Tibial nerve (tissue), 4 donors: ENCODE measurements at places on chromosomes 6 and 20. TPM values are rescaled to one million over a fixed set of nuclear protein-coding genes. Genes with fewer than 3 reads are reported as not detected.

The MMS22L gene
- 10.9 TPM for total RNA-seq

The RHAG gene
- total RNA-seq: 0.59 TPM

The GPX5 gene
- total RNA-seq: not detected

The CDSN gene
- total RNA-seq: not detected

The RAET1L gene
- not detected for total RNA-seq

The TPD52L2 gene
- 113 TPM for total RNA-seq

The DEFB132 gene
- total RNA-seq: not detected

The FHL5 gene
- 38.0 TPM for total RNA-seq

The UNC93A gene
- total RNA-seq: not detected

The PAK5 gene
- total RNA-seq: not detected

The RALGAPB gene
- 33.9 TPM for total RNA-seq

The SLC16A10 gene
- total RNA-seq: 1.3 TPM

The WFDC10B gene
- 0.84 TPM for total RNA-seq

GRCh38 chr20:52975029-52975732, 3.0 kb downstream of the TSHZ2 start:
- no peaks in the 10 kb centered on the region for H3K27me3 ChIP-seq
- H3K4me1 ChIP-seq: no peaks in the 10 kb centered on the region
- peak overlapping the region; percentile 65 for H3K4me3 ChIP-seq
- peak overlapping the region; percentile 85 for H3K27ac ChIP-seq
- H3K36me3 ChIP-seq: no peaks in the 10 kb centered on the region

- no peak overlapping the region for H3K4me3 ChIP-seq
- no peaks in the 10 kb centered on the region for H3K36me3 ChIP-seq
- H3K27me3 ChIP-seq: no peaks in the 10 kb centered on the region
- H3K4me1 ChIP-seq: no peaks in the 10 kb centered on the region
- DNase-seq: no peak
These were observed 17.0 kb upstream of the SAMD3 start for GRCh38 chr6:130239755-130240154.

DNA sequence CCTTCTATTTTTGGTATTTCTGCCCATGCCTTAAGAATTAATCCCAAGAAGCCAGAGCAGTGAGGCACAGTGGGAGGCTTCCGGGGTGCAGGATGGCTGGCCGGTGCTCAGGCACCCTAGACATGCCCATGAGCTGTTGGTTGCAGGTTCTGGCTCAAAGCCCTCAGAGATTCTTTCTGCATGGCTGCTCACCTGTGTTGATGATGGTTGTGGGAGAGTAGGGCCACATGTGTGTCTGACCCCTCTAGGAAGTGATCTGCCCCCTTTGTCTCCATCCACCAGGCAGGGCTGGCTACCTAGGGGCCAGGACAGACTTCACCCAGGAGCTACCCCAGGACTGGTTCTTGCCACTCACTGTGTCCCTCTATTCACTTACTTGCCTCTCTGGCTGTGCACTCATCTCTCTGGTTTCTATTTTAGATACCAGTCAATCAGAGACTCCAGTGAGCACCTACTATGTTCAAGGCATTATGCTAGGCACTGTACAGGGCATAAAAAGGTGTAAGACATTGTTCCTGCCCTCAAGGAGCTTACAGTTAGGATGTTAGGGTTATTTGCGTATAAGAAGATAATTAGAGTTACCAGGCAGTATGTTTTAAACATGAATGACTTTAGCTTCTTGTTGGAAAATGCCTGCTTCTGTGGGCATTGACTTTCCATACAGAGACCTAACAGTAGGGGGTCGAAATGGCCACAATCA, 16.8 kb downstream of the CD83 start:
- H3K27ac ChIP-seq: no peak overlapping the region
- no peaks in the 10 kb centered on the region for H3K27me3 ChIP-seq
- H3K36me3 ChIP-seq: peaks cover 34% of the 10 kb centered on the region

GRCh38 chr20:63044605-63045004, 37.8 kb upstream of the BHLHE23 start:
- no peak overlapping the region for H3K27ac ChIP-seq
- H3K27me3 ChIP-seq: peaks cover 59% of the 10 kb centered on the region
- no peaks in the 10 kb centered on the region for H3K36me3 ChIP-seq
- no peaks in the 10 kb centered on the region for H3K4me1 ChIP-seq

GRCh38 chr6:161226009-161226964, 47.6 kb downstream of the AGPAT4 start:
- H3K36me3 ChIP-seq: no peaks in the 10 kb centered on the region
- H3K27me3 ChIP-seq: no peaks in the 10 kb centered on the region
- peaks cover 33% of the 10 kb centered on the region for H3K4me1 ChIP-seq
- DNase-seq: no peak
- H3K27ac ChIP-seq: peak overlapping the region; percentile 33
- no peak overlapping the region for H3K4me3 ChIP-seq

DNA sequence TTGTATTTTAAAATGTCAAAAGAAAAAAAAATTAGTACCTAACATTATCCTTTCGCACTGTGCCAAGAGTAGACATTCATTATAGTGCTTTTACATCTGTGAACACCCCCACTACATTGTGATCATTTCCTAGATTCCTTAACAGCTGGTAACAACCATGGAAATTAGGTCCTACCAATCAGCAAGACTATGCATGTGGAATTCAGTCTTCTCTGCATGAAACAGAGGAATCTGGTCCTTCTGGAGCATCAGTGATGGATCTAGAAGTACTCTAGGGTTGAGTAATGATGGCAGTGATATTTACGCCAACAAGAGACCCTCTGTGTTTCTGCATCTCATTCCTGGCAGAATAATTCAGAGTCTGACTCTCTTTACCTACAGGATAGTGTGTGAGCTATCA, 9.4 kb downstream of the OR12D1 start:
- no peaks in the 10 kb centered on the region for H3K27me3 ChIP-seq
- no peak for DNase-seq
- H3K36me3 ChIP-seq: no peaks in the 10 kb centered on the region
- no peak overlapping the region for H3K4me3 ChIP-seq

GRCh38 chr6:13668291-13668928, 43.2 kb downstream of the RANBP9 start:
- no peaks in the 10 kb centered on the region for H3K4me1 ChIP-seq
- H3K36me3 ChIP-seq: no peaks in the 10 kb centered on the region
- H3K27ac ChIP-seq: no peak overlapping the region
- DNase-seq: no peak
- H3K4me3 ChIP-seq: no peak overlapping the region

DNA sequence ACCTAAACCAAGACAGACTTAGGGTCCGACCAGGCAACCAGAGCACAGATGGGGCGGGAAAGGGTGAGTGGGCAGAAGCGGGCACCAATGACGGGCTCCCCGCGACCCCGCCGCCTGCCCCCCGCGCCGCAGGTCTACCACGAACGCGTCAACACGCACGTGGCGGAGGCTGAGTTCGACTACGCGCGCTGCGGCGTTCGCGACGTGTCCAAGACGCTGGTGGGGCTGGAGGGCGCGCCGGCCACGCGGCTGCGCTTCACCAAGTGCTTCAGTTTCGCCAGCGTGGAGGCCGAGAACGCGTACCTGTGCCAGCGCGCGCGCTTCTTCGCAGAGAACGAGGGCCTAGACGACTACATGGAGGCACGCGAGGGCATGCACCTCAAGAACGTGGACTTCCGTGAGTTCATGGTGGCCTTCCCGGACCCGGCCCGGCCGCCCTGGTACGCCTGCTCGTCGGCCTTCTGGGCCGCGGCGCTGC, 5.1 kb downstream of the TMEM151B start:
- no peak for DNase-seq
- no peaks in the 10 kb centered on the region for H3K4me1 ChIP-seq
- no peaks in the 10 kb centered on the region for H3K27me3 ChIP-seq
- H3K27ac ChIP-seq: no peak overlapping the region
- no peak overlapping the region for H3K4me3 ChIP-seq

GRCh38 chr6:169991031-169991390, 239.6 kb downstream of the ERMARD start:
- H3K36me3 ChIP-seq: no peaks in the 10 kb centered on the region
- no peak overlapping the region for H3K4me3 ChIP-seq

DNA sequence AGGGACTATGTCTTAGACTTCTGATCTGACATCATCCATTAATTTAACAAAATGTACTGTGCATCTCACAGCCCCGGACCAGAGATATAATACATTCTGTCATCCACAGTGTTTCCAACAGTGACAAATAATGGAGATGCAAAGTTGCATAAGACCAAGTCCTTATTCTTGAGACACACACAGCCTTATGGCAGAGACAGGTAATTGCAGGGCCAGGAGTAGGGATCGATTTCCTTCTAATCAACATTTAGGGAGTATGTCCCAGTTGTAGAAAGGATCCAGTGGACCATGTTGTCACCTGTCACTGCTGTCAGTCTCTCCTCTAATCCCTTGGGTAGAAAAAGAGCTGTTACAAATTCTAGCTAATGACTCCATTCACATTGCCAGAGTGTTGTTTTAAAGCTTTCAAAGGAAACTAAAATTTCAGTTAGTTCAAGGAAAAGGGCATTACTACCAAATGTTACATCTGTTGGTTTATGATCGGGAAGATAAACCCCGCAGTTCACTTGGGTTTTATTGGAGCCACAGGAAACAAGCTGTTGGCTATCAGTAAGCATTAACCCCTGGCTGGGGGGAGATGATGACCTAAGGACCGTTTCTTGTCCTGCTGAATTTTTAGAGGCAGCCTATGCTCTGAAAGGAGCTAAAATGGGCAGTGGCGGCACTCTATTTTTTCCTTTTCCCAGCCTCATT, 111.4 kb upstream of the ATXN1 start:
- H3K4me3 ChIP-seq: no peak overlapping the region
- no peaks in the 10 kb centered on the region for H3K27me3 ChIP-seq
- H3K4me1 ChIP-seq: no peaks in the 10 kb centered on the region
- H3K27ac ChIP-seq: no peak overlapping the region
- H3K36me3 ChIP-seq: no peaks in the 10 kb centered on the region
- DNase-seq: no peak

DNA sequence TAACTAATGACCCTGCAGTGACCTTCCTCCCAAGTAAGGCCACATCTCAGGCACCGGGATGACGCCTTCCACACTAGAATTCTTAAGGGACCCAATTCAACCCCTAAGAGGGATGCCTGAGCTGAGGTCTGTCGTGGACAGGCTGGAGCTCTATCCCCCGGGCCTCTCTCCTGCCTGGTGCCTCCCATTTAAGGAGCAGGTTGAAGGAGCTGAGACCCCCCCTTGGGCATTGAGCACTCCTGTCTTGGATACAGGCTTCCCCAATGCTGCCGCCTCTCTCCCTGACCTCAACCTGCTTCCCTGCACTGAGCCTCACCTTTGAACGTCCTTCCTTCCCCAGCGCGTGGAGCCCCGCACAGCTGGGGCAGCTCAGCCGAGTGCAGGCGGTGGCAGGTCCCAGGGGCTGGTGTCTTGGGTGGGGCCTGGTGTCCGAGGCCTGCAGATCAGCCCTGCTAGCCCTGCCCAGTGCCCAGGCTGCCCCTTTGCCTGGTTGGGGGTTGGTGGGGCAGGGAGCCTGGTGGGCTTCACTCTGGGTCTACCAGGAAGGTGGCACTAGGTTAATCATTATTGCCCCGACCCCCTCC, 19.9 kb upstream of the BHLHE23 start:
- no peak for DNase-seq
- H3K4me3 ChIP-seq: no peak overlapping the region
- H3K4me1 ChIP-seq: peaks cover 9% of the 10 kb centered on the region
- peaks cover 97% of the 10 kb centered on the region for H3K27me3 ChIP-seq

GRCh38 chr6:125375013-125375412, 73.2 kb upstream of the HDDC2 start:
- no peak for DNase-seq
- H3K27me3 ChIP-seq: no peaks in the 10 kb centered on the region
- H3K27ac ChIP-seq: no peak overlapping the region

DNA sequence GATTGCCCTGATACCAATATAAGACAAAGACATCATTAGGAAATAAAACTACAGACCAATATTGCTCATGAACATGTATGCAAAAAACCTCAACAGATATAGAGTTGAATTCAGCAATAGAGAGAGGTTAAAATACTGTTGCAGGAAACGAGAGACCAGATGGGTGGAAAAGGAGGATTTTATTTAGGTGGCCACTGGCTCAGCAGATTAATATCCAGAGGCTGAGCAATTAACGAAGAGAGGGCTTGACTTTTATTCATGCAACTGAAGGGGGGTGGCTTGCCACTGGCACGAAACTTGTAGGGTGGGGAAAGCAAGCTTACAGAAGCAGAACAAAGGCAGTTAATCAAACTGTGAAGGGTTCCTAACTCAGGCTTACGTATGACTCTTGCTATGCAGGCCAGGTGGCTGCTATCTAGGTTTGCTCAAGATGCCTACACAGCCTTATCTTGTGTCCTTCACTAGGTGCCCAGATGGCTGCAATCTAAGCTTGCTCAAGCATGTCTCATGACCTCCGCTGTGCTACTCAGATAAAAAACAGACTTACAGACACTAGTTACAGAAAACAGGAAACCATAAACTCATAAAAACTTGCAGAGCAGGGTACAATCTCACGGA, 126.4 kb downstream of the MMUT start:
- no peaks in the 10 kb centered on the region for H3K27me3 ChIP-seq
- H3K4me1 ChIP-seq: no peaks in the 10 kb centered on the region
- no peaks in the 10 kb centered on the region for H3K36me3 ChIP-seq
- DNase-seq: no peak

GRCh38 chr6:166936079-166936787, 20.1 kb downstream of the RNASET2 start:
- H3K27me3 ChIP-seq: no peaks in the 10 kb centered on the region
- no peaks in the 10 kb centered on the region for H3K4me1 ChIP-seq
- H3K36me3 ChIP-seq: peaks cover 14% of the 10 kb centered on the region
- no peak overlapping the region for H3K27ac ChIP-seq

GRCh38 chr6:166589786-166590574, 3.5 kb upstream of the RAMACL start:
- DNase-seq: no peak
- H3K27me3 ChIP-seq: no peaks in the 10 kb centered on the region
- H3K4me1 ChIP-seq: peaks cover 7% of the 10 kb centered on the region
- H3K27ac ChIP-seq: no peak overlapping the region

GRCh38 chr6:53361549-53362031, 12.8 kb upstream of the ELOVL5 start:
- no peak overlapping the region for H3K4me3 ChIP-seq
- H3K27ac ChIP-seq: no peak overlapping the region
- no peaks in the 10 kb centered on the region for H3K27me3 ChIP-seq
- no peaks in the 10 kb centered on the region for H3K36me3 ChIP-seq

DNA sequence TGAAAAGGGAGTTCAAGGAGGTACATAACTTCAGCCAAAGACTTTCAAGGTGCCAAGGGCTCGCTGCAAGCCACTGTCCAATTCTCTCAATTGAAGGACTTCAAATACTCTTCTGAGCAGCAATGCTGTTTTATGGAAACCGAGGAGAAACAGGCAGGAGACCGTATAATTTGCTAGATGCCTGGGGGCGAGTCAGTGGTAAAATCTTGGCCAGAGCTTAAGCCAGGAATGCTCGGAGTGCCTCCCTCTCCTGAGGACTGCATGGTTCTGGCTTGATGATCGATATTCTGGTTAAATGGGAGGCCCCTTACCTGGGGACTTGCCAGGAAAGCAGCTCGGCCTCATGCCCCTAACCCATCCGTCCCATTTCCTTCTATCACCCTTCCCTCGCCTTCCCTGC, 35.8 kb upstream of the NOP56 start:
- H3K4me1 ChIP-seq: no peaks in the 10 kb centered on the region
- H3K27me3 ChIP-seq: no peaks in the 10 kb centered on the region
- no peak overlapping the region for H3K27ac ChIP-seq

- H3K4me1 ChIP-seq: no peaks in the 10 kb centered on the region
- no peak overlapping the region for H3K4me3 ChIP-seq
- H3K36me3 ChIP-seq: no peaks in the 10 kb centered on the region
- H3K27me3 ChIP-seq: no peaks in the 10 kb centered on the region
These were observed 20.4 kb downstream of the MAFB start for GRCh38 chr20:40668449-40669228.

- H3K4me1 ChIP-seq: no peaks in the 10 kb centered on the region
- H3K27ac ChIP-seq: no peak overlapping the region
- no peaks in the 10 kb centered on the region for H3K27me3 ChIP-seq
- no peaks in the 10 kb centered on the region for H3K36me3 ChIP-seq
- H3K4me3 ChIP-seq: no peak overlapping the region
These were observed 54.1 kb upstream of the NELFCD start for GRCh38 chr20:58926802-58927489.
